ENCODE measurements at places on chromosomes 4 and X.

DNA sequence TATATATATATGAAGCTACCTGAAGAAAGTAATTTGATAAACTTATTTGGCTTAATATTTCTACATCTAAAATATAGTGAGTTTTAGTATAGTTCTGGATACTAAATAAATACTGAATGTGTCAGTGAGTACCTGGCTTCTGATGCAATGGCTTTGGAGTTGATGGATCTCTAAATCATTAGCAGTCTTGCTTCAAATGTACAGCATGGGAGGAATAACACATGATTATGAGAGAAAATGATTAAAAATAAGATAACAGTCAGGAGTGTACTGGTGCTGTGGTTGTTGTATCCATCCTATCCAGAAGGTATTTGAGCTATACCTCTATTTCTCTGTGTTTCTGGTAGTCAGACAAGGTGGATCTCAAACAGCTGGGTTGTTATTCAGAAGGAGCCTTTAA lies 641.3 kb downstream of the TRAM1L1 start:
- DNase-seq, result no peak

DNA sequence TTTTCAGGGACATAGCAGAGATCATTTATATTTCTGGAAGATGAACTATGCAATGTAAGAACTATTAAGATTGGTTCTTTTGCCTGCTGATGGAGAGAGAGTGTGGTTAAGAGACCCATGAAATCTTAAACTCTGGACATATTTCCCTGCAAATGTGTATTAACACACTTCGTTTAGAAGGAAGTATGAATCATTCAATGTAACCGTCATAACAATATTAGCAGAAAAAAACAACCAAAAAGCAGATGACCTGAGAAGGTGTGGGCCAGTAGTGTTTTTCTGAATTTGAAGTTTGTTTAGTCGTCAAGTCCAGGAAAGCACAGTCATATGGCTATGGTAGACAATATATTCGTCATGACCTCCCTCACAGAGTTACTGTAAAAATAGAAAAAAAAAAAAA lies 2.5 kb upstream of the TMPRSS11D start:
- no peak for DNase-seq

- no peak for DNase-seq
Measured at GRCh38 chr4:1515763-1516162, 109.5 kb upstream of the NKX1-1 start.

DNA sequence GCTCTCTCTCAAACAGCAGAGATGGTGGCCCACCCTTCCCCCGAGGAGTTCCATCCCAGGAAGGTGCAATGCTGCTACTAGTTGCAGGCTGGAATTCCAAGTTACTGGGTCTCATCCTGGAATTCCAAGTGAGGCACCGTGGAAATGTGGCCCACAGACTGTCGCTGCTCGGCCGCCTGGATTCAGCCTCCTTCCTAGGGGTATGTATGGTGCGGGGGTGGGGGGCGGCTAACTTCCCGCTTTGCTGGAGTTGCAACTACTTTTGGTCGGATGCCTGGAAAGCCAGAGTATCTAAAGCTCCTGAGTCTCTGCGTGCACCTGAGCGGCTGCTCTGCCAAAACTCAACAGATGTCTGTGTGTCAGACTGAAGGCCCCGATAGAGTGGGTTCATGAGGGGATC lies 1146.2 kb downstream of the RPA4 start:
- DNase-seq, result no peak

Measured in posterior cingulate gyrus (tissue), 11 donors.